Germinal center (tissue), 1 donor: ENCODE measurements at places on chromosomes 2 and 18.

DNA sequence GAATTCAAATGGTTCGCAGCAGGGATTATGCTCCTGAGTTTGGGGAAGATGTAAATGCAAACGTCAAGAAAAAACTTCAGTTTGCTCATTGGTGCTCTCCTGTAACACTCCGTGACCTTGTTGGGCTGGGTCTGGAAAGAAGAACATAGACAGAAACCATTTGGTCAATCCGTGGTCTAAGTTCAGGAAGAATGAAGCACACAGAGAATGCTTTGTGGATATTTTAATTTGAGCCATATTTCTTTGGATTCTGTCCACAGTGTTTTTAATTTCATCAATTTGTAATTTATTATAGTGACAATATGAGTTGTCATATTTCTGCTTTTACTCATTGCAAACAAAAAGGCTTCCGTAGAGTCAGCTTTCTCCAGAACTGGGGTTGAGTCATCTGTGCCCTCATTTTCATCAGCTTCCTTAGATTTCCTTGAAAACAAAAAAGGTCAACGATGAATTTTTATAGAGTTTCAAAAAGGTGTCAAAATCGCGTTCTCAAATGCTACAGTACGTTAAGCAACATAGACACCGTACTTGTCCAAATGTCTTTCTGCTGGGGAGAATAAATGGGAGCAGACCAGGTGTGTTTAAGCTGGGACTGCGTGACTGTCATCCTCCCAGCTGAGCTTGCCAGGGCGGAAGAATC, 606.4 kb downstream of the RNF144A start:
- DNase-seq: no peak

DNA sequence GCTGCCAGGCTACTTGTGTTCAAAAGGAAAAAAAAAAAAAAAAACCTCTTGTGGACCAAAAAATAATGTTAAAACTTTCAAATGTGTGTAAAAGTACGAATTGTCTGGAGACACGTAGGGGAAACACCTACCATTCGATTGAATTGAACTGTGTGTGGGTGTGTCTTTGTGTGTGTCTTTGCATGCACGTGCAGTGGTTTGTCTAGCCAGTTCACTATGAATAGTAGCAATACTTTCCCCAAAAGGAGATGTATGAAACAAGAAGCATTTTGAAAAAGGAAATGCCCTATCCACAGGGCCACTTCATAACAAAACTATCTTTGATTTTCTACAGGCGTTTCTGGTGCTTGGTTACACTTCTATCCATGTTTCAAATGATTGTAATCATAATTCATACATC, 186.8 kb downstream of the RPRM start:
- DNase-seq: no peak

- no peak for DNase-seq
Observed at GRCh38 chr2:208150956-208151355, 5.0 kb upstream of the CRYGB start.

GRCh38 chr18:73990258-73990657, 157.4 kb downstream of the FBXO15 start:
- DNase-seq: no peak

GRCh38 chr2:152492911-152493310, 157.9 kb downstream of the FMNL2 start:
- no peak for DNase-seq

DNA sequence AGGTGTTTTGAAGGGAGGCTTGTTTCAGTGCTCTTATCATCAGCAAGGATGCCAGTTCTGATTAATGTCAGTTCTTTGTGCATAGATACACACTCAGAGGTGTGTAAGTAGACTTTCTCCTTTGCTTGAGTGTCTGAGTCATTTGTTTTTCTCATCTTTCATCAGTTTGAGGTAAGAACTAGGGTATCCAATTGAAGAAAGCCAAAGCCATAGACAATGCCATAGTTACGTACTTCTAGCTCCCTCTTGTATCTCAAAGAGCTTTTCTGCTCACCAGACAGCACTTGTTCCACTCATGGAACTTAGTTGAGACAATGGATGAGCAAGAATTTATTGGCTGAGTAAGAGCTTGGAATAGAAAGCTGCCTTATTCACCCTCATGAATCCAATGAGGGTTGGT, 520.1 kb downstream of the PIK3C3 start:
- DNase-seq: no peak

DNA sequence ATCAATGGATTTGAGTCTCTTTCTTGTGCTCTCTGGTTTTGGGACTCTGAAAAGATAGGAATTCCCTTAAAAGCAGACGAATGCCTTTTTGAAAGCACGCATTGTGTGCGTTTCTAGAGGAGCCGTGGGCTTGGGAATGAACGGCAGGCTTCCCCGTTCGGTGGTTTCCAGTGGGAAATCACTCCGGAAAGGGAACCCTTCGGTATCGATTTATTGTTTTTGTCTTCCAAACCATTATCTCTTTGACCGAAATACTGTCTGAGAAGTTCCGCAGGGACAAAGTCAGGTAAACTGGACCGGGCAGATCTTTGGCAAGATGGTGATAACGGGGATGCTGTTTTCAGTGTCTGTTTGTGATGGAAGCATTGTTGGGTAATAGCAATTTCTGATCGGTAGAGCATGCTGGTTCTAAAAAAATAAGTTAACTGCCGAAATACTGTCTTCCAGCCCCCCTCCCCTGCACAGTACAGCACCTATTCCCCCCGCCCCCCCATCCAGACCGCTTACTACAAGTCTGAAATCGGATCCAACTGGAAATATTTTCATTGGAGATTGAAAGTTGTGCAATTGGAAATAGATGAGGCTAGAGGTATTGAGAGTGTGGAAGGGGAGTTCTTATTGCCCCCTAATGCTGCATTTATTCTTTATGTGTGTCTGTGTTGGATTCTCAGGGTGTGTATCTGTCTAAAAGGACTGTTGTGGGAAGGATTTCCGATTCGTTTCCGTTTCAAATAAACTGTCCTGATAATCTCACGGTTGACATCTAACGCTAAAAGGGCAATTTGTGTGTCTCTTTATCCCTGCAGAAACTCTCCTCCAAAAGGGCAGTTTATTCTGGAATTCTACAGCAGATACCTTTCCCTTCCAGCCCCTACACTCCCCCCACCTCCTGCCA, 635 bp downstream of the SETBP1 start:
- DNase-seq: peak; percentile 24
